ENCODE measurements at places on chromosomes 4 and X. TPM values are rescaled to one million over a fixed set of nuclear protein-coding genes. Genes with fewer than 3 reads are reported as not detected.

RRH gene
- not detected for total RNA-seq

DNA sequence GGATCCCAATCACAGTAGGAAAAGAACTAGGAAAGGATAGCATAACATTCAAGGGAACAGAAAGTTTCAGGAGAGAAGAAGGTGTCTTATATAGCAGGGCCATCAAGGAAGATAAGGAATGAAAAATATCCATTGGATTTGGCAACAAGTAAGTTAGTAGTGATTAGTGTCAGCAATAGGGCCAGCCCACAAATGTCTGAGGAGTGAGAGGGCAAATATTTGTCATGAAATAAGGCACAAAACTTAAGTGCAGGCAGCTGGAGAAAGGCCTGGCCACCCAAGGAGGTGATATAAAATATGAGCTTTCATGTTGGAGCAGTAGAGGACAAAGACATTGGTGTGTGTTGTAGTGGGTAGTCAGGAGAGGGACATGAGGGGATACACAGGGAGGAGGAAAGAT is 132.1 kb downstream of the COL4A6 start:
- no peak for DNase-seq

DNA sequence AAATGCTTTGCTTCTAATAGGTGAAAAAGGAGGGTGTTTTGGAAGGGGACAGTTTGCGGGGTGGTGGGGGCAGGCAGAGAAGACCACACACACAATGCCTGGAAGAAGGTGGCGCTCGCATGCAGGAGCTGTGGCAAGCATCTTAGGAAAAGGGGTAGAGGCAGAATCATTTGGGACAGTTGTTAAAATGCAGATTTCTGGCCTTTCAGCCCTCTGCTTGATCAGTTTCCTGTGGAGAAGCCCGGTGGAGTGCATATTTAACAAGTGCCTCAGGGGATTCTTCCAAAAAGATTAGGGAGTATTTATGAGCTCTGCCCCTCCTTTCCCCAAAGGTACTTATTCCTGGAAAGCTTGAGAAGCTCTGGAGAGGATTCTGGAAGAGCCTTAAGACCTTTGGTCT is 4.8 kb downstream of the NOCT start:
- DNase-seq: no peak

GRCh38 chr4:165472943-165473676 is 94.3 kb downstream of the CPE start:
- DNase-seq: no peak

DNA sequence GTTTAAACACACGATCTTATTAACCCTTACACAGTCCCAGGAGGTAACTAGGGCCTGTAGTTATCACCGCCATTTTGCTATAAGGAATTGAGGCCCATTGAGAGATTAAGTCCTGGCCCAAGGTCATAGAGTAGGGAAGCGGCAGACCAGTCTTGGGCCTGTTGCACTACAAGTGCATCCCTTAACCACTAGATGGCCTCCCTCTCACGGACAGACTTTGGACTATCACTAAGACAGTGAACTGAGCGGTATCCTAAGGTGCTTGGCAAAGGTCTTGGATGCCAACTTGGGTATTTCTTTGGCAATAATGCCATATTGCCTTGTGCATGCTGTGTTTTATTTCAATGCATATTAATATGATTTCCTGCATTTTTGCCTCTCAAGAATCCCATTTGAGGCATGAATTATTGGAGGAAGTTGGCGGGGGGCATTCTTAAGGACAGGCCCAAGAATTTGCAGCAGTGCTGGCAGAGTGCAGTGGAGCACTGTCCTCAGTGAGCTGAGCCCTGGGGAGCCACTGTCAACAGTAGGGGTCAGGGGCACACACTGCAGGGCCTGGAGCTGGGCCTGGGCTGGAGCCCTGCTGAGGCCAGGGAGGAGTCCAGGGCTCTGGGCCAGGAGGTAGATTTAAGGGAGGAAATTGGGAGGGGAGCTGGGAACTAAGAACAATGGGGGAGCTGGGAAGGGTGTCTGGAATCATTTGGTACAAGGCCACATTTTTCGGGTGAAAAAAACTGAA is 147.4 kb downstream of the SMIM20 start:
- no peak for DNase-seq

DNA sequence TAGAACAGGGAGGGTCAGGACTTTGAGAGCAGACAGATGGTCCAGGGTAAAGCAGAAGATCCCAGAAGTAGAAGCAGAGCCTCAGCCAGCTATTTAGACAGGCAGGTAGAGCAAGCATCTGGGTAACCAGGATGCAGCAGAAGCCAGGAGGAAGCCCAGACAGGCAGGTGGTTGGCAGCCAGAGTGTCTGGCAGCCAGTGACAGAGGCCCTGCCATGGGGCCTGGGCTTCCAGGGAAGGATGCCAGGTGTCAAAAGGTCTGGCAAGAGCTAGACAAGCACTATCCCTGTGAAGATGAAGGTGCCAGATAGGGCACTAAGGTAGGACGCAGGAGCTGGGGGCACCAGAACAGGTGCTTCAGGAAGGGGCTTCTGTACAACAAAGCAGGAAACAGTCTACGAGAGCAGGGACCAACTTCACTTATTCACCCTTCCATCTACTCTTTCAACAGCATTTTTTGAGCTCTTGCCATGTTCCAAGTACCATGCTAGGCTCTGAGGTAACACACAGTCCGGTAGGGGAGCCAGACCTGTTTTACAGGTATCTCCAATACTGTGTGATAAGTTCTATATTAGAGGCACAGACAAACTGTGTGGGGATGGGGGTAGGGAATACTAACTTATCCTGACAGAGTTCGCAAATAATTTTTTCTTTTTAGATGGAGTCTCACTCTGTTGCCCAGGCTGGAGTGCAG is 38.1 kb upstream of the GJB1 start:
- DNase-seq: no peak

DNA sequence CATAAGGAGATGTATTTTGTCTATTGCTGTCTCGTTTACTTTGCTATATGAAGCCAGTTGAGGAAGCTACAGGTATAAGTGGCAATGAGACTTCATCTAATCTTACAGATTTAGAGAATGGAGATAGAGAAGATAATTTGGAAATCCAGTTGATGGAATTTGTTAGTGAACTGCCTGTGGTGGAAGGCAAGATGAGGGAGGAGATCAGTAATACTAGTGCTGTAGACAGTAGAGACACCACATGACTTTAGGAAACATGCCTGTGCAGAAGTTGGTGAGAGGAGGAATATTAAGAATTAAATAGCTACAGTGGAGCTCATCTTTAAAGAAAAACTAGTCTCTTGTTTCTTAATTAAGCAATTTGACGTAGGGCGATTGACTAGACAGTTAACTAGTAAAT is 51.3 kb downstream of the RBPJ start:
- DNase-seq: no peak

DNA sequence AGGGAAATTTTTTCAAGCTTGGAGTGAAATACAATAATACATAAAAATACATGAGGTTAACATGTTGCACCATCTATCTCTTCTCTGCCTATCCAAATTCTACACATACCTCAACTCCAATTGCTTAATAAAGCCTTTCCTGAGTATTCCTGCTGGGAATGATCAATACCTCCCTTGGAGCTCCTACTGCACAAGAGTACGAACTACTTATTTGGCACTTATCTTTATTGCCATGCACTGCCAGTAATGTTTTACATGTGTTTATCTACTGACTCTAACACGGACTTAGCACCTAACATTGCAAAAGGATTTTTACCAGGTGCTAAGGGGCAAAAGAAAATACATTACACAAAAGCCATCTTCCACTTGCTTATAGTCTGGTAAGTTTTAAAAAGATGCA is 80.2 kb downstream of the ADGRA3 start:
- DNase-seq: no peak

DNA sequence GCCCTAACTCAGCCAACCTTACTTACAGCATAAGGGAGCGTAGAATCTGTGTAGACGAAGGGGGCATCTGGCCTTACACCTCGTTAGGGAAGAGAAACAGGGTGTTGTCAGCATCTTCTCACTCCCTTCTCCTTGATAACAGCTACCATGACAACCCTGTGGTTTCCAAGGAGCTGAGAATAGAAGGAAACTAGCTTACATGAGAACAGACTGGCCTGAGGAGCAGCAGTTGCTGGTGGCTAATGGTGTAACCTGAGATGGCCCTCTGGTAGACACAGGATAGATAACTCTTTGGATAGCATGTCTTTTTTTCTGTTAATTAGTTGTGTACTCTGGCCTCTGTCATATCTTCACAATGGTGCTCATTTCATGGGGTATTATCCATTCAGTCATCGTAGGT is 14.6 kb downstream of the PLP1 start:
- DNase-seq: no peak

- no peak for DNase-seq
These were observed 269.9 kb upstream of the NRK start for GRCh38 chrX:105552395-105552794.

- DNase-seq: no peak
These were observed 6.0 kb downstream of the RBPJ start for GRCh38 chr4:26326791-26327190.

DNA sequence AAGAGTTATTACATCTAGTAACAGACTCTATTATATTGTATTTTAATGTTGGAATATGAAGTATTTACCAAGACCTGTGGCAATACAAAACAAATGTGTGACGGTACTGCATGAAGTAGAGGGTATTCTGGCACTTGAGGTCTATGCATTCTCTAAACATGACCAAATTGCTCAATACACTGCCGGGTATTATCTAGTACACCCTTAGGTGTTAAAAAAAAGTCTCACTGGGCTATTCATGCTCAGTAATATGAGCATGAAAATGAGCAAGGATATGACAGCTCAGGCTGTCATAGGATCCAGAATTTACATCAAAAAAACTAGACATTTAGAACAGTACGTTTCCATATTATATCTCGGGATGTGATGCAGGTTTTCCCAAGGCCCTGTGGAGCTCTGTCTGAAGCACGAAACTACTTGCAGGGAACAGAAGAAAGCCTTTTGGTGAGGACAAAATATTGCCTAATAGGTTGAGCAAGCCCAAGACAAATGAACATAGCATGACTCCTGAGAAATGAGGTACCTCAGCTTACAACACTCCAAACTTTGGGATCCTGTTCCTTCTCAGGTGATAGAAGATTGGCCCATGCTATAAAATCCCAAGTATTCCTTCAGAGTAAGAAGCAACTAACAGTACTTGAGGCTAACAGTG is 74.1 kb upstream of the MAOA start:
- no peak for DNase-seq

PFKFB1 gene
- not detected for total RNA-seq

DNA sequence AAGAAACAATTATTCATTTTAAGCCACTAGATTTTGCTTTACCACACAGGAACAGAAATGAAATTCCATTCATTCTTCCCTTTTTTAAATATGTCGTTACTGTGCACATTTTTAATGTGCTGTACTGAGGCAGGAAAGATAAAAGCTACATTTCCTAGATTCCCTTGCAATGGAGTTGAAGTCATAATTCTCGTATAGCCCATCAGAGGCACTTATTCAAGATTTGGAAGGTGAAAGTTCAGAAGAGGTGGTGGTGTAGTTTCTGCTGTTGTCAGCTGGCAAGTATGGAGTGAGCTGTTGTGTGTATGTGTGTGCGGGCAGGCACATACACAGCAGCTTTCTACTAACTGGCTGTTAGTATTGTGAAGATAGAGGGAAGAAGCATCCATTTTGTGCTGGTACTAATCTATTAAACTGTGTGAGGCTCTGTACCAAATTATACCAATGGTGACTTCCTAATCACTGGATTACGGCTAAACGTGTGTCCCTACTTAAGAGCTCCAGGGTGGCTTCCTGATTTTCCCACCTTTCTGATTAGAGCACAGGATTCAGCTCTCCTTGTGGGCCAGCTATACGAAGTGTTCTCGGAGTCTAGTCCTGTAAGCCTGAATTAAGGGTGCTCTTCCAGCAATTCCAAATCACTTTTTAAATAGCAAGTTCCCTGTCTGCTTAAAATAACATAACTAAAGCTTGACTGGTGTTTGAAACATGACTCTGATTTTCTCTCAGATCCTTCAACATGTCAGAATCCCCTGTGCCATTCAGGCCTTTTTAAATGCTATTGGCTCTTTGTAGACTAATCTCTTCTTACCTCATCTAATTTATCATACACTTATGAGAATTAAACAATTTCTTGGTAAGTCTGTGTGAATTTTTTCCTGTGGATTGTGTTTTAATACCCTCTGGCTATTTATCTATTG is 43.8 kb downstream of the PDS5A start:
- DNase-seq: no peak

- no peak for DNase-seq
These were observed 48.6 kb downstream of the MAGEA9 start for GRCh38 chrX:149830192-149830873.

XAGE2 gene
- total RNA-seq: not detected

GRCh38 chr4:28435314-28435713 is 1574.7 kb downstream of the STIM2 start:
- no peak for DNase-seq

- no peak for DNase-seq
These were observed 1.8 kb downstream of the SH2D1A start for GRCh38 chrX:124348182-124348581.

GRCh38 chr4:7697343-7697742 is 242.3 kb downstream of the AFAP1 start:
- no peak for DNase-seq
